Stimulated activated CD4-positive, alpha-beta T cell treated with anti-CD3 and anti-CD28 coated beads, Interleukin-1b, Interleukin-23, amount 100 ng/mL, for 1 hour (primary cell): ENCODE measurements at places on chromosomes 7 and 10.

GRCh38 chr7:137696376-137696775 lies 150.4 kb downstream of the DGKI start:
- no peak for DNase-seq

GRCh38 chr10:13939391-13939790 lies 352.6 kb downstream of the PRPF18 start:
- no peak for DNase-seq

GRCh38 chr7:22675917-22676343 lies 51.1 kb upstream of the IL6 start:
- no peak for DNase-seq

- no peak for DNase-seq
Measured at GRCh38 chr10:33094263-33095051, 136.4 kb upstream of the ITGB1 start.

DNA sequence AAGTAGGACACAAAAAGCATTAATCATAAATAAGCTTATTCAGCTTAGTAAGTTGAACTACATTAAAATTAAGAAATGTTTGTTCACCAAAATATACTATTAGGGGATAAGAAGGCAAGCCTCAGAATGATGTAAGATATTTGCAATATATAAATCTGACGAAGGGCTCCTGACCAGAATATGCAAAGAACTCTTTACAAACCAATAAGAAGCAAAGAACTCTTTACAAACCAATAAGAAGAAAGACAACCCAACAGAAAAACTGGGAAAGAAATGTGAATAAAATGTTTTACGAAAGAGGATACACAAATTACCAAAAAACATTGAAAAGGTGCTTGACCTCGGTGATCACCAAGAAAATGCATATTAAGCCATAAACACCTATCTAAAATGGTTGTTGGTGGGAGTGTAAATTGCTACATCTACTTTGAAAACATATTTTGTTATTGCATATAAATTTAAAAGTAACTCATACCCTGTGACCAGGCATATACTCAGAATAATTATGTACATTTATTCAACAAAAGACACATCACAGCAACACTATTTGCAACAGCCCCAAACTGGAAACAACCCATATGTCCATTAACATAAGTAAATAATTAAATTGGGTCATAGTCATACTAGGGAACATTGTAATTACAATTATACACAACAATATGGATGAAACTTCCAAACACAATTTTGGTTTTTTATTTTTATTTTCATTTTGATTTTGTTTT lies 83.3 kb upstream of the CTBP2 start:
- DNase-seq = no peak
